ENCODE measurements at places on chromosomes 3 and 15.

GRCh38 chr15:101003706-101004105 lies 84.5 kb downstream of the LRRK1 start:
- DNase-seq = no peak

GRCh38 chr3:29128001-29128400 lies 152.9 kb upstream of the RBMS3 start:
- DNase-seq = no peak

DNA sequence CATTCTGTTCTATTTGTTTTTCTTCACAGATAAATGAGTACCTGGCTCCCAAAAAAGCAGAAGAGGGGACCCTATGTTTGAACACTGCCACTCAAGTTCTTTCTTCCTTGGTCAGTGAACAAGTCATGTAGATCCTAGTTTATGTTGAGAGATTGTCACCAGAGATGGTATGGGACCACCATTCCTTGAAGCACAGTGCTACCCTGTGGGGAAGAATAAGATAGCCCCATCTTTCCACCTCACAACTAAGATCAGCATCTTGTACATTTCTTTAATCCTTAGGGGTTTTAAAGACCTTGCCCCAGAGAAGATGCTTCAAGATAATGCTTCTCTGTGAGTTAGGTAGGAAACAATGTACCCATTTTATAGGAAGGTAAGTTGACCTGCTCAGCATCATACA lies 233.5 kb upstream of the WNT5A start:
- DNase-seq = no peak

DNA sequence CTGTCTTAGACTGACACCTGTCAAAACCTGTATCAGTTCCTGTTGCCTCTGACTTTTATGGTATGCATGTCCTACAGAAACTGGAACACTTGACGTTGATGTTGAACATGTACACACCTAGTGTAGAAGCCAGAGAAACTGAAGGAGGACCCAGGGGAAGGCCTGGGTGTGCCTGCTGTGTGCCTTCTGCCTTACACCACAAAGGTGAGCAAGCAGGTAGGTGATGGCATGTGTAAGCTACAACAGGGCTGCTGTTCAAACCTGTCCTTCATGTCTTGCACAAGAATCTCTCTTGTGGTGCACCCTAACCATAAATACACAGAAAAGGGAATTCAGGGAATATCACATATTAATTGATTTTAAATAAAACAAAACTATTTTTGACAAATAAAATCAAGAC lies 13.6 kb upstream of the AQP9 start:
- DNase-seq = no peak

DNA sequence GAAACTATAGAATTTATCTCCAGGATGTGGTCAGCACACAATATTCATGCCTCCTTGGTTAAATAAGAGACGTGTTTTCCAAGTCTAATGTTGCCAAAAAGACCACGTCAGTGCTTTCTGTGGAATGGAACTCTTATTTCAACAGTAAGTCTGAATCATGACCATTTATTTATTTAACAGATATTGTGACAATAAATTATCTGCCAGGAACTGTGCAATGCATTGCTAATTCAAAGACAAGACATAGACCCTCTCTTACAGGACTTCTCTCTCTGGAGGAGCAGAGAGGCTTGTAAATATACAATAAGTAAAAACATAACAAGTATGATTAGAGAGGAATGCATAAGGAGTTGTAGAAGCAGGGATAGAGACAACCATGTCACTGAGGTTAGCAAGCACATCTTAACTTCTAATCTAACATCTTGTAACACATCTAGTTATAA lies 227.5 kb downstream of the DTWD1 start:
- DNase-seq = no peak

DNA sequence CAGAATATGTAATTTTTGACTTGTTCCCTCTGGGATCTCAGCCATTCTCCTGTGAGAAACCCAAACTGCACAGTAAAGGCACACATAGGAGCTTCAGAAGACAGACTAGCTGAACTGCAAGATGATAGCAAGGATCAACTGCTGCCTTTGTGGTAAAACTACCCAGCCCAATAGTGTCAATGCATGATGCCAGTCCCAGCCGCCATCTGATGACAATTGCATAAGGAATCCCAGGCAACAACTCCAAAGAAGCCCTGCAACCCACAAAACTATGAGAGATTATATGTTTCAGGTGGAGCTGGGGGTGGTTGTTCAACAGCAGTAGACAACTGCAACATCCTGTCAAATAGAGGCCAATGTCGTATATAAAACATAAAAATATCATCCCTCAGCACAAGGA lies 192.4 kb upstream of the ARPP21 start:
- no peak for DNase-seq

DNA sequence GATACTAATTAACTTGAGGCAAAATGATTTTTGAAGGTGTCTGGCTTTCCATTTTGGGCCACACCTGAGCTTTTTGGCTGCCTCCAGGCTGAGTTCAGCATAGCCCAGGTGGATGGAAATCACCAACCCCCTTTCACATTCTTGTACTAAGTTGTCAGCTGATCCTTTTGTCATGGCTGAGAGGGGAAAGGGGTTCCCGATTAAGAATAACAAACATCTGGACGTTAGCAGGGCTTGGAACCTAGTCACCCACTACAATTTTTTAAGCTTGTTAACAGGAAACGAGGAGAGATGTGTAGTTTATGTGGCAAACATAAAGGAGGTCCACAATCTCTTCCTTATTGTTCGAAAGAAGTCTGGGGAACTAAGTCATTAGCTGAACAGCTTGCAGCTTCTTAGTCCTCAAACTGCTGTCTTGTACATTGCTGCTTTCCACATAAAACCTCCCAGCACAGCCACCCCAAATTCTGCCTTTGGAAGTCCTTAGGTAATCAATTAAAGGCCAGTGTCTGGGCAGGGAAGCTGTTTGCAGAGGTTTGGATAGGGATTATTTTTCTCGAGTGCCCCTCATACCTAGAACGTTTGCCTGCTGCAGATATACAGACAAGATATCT lies 5.0 kb downstream of the NR2F2 start:
- DNase-seq = no peak

DNA sequence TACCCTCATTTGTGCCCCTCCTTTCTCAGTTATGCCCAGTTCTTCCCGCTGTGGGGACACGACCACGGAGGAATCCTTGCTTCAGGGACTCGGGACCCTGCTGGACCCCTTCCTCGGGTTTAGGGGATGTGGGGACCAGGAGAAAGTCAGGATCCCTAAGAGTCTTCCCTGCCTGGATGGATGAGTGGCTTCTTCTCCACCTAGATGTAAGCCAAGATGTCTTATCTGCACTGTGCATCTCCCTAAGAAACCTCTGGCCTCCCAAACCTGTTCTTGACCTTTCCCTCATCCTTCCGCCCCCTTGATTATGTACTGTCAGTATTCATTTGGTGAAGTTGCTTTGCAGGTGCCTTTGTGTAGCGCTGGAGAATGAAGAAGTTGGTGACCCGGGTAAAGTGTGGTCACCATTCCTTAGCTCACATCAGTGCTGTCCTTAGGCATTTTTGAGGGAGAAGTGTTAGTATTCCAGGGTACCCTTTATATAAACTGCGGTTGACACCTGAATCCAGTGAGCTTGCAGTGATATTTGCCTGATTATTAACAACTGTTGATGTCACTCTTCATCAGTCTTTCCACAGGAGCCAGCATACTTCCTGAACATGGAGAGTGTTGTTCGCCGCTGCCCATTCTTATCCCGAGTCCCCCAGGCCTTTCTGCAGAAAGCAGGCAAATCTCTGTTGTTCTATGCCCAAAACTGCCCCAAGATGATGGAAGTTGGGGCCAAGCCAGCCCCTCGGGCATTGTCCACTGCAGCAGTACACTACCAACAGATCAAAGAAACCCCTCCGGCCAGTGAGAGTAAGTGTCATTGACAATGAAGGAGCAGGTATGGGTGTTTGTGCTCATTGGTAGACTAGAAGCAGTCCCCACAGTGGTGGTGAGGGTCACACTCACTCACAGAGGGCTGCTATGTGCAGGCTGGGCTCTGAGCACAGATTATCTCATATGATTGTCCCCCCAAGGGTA lies 966 bp downstream of the ALAS1 start:
- DNase-seq = no peak

DNA sequence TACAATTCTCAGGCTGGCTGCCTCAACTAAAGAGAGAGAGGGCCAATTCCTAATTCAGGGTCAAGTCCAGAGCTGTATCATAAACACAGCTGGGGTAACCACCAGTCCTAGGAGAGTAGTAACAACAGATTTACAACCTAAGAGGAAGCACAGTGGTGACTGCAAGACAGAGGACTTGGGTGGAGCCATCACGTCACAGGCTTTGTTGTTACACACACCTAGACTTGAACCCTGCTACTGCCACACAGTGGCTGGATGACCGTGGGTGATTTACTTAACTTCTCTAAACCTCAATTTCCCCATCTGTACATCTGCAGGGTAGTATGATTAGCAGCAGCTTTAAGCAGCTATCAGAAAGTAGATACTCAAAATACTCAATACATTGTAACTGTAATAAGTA lies 78.6 kb downstream of the MYLK start:
- no peak for DNase-seq

GRCh38 chr15:43919540-43920253 lies 92.9 kb downstream of the WDR76 start:
- no peak for DNase-seq

DNA sequence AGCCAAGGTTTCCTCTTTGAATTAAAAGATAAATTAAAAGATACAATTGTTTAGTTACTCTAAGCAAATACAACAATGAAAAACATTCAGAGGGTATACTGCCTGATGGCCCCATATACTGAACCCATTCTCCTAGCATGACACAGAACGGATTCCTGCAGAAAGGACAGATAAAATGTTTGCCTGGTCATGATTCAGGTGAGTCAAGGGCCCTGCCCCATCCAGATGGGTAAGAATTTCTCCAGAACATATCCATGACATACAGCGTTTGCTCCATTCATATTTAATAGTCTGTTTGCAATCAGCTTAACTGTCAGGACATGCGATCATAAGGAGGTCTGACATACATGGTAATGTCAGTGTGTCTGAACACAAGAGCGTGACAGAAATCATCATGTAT lies 8.6 kb downstream of the TMEM41A start:
- DNase-seq = no peak

GRCh38 chr15:67138891-67139855 lies 73.8 kb downstream of the SMAD3 start:
- DNase-seq = no peak

DNA sequence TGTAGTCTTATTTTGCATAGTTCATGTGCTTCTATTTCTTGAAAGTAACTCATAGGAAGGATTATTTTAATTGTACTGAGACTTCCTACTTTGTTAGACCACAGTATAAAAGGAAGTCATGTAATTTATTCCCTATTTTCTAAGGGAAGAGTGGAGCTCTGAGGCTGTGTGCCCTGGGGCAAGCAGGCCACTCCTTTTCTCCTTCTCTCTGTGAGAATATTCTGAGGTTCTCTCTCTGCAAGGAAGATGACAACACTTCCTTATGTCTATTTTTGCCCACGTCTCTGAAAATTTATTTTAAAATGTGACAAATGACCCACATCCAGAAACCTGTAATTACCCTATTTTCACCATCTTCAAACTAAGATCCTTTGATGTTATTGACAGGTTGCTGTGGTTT lies 11.0 kb downstream of the KCTD6 start:
- no peak for DNase-seq

DNA sequence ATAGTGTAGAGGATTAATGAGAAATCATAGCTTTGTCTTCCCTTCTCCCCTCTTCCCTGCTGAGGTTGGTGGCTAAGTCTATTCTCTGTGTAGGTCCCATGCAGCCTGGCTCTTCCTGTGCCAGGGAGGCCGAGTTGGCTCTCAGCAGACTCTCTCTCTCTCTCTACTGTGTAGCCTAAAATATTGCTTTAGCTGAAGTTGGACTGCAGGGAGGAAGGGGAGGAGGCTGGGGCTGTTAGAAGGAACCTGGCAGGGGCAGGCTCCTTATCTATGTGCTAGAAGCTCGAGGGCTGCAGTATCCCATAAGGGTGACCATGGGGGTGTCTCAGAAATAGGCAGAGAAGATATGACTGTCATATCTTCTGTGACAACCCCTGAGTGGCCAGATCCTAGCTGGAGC lies 160.8 kb downstream of the EPHB1 start:
- DNase-seq = no peak

GRCh38 chr3:108062051-108062450 lies 28.8 kb downstream of the CD47 start:
- DNase-seq = no peak
